ENCODE measurements at places on chromosomes 13 and 19. TPM values are rescaled to one million over a fixed set of nuclear protein-coding genes. Genes with fewer than 3 reads are reported as not detected.

The SIGLEC5 gene
- total RNA-seq = not detected

The SLC17A7 gene
- total RNA-seq = 0.22 TPM

The TMEM38A gene
- 1.4 TPM for total RNA-seq

The KLK6 gene
- not detected for total RNA-seq

The SERPINE3 gene
- not detected for total RNA-seq
